Stimulated activated CD4-positive, alpha-beta T cell treated with anti-CD3 and anti-CD28 coated beads, TNF-alpha, amount 100 ng/mL, for 24 hours (primary cell): ENCODE measurements at places on chromosomes 2 and 18.

DNA sequence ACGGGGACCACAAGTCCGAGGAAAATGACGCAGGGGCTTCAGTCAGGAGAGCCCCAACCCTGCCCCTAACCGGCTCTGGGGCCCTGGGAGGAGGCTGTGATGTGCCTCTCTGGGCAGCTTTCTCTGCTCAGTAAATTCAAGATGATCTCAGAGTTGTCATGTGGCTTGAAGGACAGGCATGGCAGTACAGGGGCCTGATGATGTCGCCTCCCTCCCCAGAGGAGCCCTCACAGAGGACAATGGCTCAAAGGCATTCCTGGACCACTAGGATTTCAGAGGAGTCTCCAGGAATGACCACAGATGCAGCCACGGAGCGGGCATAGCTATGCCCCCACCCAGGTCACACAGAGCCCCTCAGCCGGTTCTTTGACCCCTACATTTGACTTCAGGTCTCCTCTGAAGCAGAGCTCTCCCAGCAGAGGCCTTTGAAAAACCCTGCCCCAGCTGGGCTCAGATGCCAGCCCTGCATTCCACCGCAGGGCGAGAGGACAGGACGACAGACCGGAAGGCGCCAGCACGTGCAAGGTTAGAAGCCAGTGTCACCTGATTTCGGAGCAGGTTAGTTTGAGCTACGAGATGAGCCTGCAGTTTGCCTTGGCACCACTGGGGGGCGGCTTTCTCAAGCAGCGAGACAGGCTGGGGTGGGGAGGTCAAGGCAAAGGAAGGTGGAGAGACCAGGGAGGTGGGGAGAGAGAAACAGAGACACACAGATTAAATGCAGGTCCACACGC, 39.2 kb downstream of the BIN1 start:
- DNase-seq = peak; percentile 48

GRCh38 chr2:105104208-105104731, 66.4 kb downstream of the MRPS9 start:
- DNase-seq = no peak

- DNase-seq = peak; percentile 1
Observed at GRCh38 chr2:217398860-217399259, 539.0 kb upstream of the TNP1 start.

- DNase-seq = no peak
Observed at GRCh38 chr2:218734190-218734975, 23.7 kb downstream of the TTLL4 start.

DNA sequence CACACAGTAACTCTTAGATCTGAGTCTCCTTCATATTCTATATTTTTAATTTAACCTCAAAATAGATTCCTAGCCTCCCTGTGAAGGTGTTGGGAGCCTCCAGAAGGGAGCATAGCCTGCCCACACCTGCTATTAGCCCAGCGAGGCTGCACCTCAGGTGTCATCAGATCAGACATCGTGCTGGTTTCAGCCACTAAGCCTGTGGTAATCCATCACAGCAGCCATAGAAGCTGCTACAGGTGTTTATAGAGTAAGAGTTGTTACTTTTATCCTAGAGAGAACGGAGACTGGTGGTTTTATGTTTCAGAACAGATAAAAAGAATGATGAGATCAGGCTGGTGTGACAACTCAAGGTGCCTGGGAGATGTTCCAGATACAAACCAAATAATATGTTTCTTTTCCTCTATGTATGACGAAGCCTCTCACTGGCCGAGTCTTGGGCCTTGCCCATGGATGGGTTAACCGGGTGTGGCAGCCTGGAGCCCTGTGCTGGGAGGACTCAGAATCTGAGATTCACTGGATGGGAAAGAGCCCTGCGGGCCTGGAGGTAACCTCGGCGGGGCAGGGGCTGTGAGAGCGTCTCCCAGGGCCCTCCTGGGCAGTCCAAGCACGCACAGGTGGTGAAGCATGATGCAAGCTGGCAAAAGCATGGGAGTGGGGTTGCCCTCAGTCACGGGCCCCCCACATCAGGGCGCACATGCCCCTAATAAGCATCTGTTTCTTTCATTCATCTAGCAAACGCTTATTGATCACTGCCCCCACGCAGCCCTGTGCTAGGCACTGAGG, 73.7 kb downstream of the MRPS9 start:
- DNase-seq = no peak

DNA sequence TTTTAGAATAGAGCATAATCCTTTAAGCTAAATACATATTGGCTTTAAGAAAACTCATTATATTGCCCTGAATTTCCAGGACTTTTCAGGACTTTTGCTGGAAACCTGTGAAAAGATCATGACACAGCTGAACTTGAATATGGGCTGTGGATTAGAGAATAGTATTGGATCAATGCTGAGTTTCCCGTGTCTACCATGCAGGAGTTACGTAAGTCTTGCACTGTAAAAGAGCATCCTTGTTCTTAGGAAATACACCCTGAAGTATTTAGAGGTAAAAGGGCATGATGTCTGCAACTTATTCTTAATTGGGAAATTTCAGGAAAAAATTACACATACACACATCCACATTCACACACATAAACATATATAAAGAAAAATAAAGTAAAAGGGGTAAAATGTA, 82.1 kb downstream of the ZFP36L2 start:
- DNase-seq = no peak

GRCh38 chr2:176189681-176190641, 1.5 kb downstream of the HOXD1 start:
- DNase-seq = no peak

DNA sequence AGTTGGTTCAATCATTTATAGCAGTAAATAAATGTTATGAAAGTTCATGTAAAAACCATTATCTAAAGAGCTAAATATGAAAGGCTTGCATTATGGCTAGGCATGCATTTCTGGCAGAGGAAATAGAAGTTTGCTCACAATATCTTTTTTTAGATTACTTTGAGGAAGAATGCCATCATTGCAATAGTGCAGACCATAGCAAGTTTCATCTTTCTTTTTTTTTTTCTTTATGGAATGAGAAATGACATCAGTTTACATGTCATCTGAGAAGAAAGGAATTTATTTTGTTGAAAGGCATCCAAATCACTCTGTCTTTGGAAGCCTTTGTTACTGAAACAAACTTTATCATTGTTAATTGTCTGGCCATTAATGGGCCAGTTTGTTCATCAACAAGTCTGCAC, 74.5 kb upstream of the NCKAP5 start:
- no peak for DNase-seq

GRCh38 chr2:210169516-210170195, 1.6 kb downstream of the KANSL1L start:
- DNase-seq = no peak

DNA sequence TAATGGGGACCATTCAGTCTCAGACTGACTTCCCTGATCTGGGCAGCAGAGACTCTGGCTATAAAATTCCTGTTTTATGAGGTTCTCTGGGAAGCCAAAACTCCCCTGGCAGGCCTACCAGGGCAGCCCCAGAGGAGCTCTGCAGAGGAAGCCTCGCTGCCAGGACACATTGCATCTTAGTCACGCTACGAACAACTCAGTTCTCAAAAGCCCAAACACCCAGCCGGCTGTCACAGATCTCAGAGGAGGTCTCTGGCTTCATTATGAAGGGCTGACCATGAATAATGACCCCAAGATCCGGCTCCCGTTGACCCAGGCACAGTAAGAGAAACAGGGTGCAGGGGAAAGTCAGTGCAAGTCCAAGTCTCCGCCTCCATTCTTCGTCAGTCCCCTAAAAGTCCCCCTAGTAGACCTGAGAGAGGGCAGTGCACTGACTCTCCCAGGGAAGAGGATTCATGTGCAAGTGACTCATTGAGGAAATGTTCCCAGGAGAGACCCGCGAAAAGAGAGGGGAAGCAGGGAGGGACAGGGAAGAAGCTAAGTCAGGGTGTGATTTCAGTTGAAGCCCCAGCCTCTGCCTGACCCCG, 212.3 kb downstream of the CYP26B1 start:
- DNase-seq = no peak

- DNase-seq = no peak
Observed at GRCh38 chr2:75310876-75311275, 111.6 kb upstream of the TACR1 start.

- no peak for DNase-seq
Observed at GRCh38 chr2:143205106-143205764, 76.0 kb downstream of the ARHGAP15 start.

- DNase-seq = no peak
Observed at GRCh38 chr2:46862514-46862913, 53.1 kb downstream of the MCFD2 start.

DNA sequence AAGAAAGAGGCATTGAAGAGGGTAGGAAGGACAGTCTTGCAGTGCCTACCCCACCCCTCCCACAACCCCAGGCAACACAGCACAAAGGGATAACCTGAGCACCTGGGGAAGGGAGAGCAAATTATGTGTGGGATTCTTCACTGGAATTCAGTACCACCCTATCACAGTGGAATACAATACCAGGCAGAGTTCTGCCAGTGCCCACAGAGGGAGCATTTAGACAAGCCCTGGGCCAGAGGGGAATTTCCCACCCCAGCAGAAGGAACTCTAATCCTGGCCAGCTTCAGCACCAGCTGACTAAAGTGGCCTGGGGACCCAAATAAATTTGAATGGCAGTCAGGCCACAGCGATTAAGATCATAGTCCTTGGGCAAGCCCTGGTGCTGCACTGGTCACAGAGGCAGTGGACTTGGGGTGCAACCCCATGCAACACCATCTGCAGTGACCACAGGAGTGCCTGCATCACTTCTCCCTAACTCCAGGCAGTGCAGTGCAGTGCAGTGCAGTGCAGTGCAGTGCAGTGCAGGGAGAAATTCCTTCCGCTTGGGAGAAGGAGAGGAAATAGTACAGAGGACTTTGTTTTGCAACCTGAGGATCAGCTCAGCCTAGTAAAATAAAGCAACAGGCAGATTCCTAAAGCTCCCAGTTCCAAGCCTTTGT, 147.8 kb upstream of the SRD5A2 start:
- no peak for DNase-seq

GRCh38 chr2:105857076-105857740, 112.5 kb downstream of the NCK2 start:
- peak; percentile 43 for DNase-seq

GRCh38 chr2:180208841-180209240, 201.7 kb upstream of the CWC22 start:
- no peak for DNase-seq

DNA sequence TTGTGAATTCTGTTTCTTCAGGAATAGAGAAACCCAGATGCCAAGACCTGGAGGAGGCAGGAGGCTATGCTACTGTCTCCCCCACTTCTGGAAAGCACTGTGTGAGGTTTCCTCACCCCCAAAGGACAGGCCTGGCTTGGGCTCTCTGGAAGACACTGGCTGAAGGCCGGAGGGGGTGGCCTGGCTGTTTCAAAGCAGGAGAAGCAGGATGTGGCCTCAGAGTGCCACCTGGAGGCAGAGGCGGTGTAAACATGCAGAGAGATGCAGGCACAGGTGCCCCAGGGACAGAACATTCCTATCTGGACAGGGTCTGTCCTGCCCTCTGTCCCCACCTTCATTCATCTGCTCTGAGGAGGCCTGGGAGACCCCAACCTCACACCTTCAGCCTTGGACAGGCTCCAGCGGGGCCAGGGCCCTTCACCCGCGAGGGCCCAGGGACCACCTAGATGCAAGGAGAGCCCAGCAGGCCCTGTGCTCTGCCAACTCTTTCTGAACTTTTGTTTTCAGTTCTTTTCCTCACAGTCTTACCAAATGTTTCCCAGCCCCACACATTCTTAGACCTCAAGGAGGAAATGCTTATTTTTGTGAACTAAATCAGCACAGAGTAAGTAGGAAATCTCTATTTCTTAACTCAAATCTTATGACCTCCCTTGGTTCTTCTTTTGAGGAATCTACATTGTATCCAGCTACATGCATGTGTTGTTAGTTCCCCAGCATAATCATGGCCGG, 79.2 kb downstream of the LONRF2 start:
- DNase-seq = no peak

- no peak for DNase-seq
Observed at GRCh38 chr2:174787487-174788205, 23.4 kb upstream of the CHRNA1 start.

- DNase-seq = no peak
Observed at GRCh38 chr2:188734691-188735090, 239.5 kb upstream of the COL3A1 start.

GRCh38 chr2:23614701-23615100, 229.7 kb downstream of the KLHL29 start:
- DNase-seq = no peak

GRCh38 chr2:127187081-127187775, 32.9 kb downstream of the CYP27C1 start:
- DNase-seq = no peak

DNA sequence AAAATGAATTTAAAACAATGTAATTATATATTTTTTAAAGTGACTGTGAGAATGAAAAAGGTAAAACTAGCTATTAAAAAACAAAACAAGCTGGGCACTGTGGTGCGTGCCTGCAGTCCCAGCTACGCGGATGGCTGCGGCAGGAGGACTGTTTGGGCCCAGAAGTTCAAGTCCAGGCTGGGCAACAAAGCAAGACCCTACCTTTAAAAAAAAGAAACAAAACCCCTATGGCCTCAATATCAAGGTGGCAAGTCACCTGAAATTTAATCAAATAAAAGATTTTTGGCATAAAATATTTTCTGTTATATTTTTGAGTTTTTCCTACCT, 46.9 kb upstream of the STRN start:
- no peak for DNase-seq

GRCh38 chr2:15222856-15223255, 338.3 kb downstream of the NBAS start:
- no peak for DNase-seq

DNA sequence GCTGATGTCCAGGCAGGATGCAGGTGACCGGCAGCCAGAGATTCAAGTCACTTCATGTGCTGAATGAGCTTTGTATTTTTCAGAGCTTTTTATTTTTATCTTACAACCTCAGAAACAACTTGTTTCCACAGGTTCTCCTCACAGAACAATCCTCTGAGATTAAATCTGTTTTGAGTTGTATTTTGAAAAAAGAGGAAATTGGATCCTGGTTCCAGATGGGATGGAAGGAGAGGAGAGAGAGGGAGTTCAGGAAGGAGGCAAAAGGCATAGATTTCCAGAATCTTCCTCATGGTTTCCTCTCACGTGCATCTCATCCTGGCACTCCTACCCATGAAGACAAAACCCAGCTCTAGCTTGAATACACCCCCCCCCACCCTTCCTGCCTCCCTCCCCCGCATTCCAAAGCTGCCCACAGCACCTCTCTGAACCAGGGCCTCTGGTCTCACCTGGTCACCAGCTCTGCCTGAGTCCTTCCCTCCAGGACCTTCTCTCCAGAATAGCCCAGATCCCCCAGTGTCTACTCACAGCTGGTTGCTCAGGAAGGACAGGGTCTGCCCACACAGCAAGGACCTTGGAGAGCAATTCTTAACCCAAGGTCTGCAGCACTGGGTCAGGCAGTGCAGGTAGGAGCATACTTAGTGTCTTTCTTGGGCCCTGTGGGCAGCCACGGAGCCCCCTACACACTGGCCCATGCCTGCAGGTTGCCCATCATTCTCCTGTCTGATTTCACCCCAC, 104.7 kb downstream of the ZFP36L2 start:
- DNase-seq = no peak

GRCh38 chr2:119704670-119705120, 25.7 kb downstream of the TMEM177 start:
- DNase-seq = no peak

DNA sequence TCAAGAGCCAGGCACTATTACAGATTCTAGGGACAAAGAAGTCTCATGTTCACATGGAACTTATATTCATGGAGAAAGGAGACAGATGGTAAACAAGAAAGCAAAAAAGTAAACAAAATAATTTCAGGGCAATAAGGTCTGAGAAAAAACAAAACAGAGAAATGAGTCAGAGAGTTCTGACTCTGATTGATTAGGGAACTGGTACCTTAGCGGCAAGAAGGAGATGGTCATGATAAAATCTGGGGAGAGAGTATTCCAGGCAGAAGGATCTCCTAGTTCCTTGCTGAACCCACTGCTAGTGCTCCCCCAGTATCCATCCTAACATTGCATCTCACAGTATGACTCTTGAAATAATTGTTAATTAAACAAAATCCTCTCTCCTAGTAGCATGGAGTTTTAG, 161.8 kb upstream of the KLF7 start:
- no peak for DNase-seq
